ENCODE measurements at places on chromosomes 6 and 20.

DNA sequence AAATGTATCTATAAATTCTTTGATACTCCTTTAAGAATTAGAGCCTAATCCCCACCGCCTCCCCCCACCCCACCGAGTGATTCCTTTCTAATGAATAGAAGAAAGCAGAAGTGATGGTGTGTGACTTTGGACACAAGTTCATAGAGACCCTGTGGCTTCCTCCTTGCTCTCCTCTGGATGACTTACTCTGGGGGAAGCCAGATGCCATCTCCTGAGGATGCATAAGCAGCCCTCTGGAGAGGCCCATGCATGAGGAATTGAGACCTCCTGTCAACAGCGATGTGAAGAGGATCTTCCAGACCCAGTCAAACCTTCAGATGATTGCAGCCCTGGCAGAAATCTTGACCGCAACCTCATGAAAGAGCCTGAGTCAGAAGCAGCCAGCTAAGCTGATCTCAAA is 21.1 kb downstream of the AHCY start:
- no peak for DNase-seq

DNA sequence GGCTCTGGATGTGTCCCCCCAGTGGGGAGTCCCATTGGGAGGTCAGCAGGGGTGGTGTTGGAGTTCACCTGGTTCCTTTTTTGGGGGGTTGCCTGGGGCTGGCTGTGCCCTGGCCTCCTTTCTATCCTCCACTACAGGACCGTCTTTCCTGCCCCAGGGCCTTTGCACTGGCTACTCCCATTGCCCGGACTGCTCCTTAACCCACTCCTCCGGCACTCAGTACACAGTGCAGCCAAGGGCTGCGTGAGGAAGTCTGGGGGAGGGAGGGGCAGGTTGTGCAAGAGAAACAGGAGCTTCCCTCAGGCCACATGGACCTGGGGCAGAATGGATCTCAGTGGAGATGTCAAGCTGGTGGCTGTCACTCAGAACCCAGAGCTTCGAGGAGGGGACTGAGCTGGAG is 429.3 kb upstream of the SULF2 start:
- DNase-seq: no peak

DNA sequence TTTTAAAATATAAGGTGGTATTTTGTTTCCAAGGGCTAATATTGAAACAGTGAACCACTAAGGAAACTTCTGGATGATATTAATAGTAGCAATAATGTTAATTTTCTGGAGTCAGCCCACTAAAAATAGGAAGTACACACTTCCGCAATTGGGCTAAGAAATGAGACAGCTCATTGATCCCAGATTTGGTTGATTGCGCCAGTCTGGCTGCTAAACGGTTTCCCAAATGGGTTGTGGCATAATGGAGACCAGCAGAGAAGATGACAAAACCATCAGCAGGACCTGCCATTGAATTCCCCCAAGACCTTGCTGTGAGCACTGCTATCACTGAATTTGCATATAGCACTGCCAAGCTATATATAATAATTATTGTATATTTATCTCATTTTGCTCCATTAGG is 71.2 kb upstream of the SGK1 start:
- no peak for DNase-seq

DNA sequence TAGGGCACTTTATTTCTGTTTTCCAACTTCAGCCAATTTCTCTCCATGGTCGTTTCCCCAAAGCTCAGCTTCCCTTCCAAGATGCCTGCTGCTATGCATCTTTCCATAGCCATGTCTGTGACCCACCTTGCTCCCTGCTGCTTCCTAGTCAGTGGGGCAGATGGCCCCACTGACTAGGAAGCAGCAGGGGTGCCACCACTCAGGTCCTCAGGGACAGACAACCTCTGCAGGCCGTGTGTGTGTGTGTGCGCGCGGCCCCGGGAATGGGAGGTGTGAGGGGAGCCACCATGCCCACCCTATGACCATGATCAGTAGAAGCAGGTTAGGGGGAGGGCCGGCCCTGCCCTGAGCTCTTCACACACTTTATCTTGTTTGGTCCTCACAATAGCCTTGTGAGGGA is 2.7 kb upstream of the IP6K3 start:
- DNase-seq: no peak

DNA sequence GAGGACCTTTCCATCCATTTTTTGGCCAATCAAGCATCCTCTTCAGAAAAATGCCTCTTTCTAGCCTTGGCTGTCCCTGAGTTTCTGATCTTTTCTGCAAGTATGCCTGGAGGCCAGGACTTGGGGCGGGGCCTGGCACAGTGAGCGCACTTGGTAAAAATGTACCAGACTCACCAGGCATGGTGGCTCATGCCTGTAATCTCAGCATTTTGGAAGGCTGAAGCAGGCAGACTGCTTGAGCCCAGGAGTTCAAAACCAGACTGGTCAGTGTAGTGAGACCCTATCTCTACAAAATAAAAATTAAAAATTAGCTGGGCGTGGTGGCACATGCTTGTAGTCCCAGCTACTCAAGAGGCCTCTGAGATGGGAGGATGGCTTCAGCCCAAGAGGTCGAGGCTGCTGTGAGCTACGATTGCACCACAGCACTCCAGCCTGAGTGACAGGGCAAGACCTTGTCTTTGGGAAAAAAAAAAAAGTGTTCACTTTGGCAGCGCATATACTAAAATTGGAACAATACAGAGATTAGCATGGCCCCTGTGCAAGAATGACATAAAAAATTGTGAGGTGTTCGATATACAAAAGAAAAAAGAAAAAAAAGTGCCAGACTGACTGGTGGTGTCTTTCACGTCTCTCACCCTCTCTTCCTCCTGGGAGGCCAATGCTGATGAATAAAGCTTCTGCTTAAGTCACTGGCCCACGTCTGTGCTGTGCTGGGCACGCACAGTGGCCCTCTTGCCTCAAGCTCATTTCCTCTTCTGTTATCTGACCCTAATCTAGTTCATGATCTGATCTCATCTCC is 18.1 kb upstream of the SLC9A8 start:
- DNase-seq: no peak
